ENCODE measurements at places on chromosomes 4 and X.
A peak's percentile ranks its signal among the peaks of the same experiment; 100 is the strongest.

DNA sequence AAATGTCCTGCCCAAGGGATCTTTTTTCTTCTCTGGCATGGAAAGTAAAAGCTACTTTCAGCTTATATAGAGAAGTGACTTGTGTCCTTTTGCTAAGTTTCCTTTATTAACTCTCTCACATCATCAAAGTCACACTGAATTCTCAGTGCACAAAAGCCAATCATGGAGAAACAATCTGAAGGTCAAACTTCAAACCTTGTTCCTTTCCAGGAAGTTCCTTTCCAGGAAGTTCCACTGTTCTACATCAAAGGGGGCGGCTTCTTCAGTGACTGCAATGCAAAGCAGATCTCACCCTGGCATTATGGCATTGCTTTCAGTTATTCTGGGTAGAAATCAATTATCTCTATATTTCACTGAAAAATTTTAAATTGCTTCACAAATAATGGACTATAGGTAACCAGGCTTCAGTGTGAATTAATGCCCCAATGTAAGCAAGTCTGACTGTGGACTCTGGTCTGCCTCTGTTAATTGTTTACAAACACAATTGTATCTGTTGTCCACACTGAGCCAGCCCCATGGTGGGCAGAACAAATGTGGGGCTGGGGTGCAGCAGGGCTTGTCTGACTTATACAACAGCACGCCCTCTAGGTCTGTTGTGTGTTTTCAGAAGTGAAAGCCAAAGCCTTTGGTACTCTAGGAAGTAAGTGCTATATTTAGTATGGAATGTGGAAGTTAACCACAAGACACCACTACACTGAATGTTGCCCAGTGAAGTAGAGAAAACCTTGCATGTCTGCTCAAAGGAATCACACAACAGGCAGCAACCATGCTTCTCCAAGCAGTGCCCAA is 98.8 kb downstream of the CDS1 start:
- DNase-seq, result no peak

DNA sequence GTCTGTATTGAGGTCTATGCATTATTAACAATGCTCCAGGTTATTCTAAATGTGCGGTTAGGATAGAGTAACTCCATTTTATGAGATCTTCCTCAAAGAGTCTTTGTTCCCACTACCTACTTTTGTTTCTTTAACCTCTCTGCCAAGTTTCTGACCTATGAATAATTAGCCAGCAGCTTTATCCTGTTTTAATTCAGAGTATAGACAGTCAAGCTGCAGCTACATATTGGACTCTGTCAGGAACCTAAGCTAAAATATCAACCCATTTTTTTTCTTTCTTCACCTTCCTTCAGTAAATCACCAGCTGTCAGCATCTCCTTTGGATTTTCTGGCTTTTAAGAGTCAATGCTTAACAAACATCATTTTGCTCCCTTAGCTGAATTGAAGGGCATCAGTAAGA is 72.3 kb downstream of the TMEM47 start:
- DNase-seq, result no peak

DNA sequence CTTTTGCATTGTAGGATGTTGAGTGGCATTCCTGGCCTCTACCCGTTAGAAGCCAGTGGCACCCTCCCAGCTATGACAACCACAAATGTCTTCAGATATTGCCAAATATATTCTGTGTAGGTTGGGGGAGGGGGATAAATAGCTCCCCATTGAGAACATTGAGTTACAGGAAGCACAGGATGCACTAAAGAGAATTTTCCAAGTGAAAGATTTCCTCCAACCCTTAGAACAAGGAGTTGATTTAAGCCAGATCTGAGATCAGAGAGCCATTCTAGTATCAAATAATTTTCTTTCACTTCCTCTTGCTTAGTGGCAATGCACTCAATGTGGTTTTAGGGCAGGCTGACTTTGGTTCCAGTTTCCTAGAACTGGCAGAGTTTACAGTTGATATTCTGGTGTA is 436.6 kb downstream of the C4orf33 start:
- no peak for DNase-seq

- no peak for DNase-seq
These were observed 13.6 kb upstream of the TMEM156 start for GRCh38 chr4:39045827-39046221.

DNA sequence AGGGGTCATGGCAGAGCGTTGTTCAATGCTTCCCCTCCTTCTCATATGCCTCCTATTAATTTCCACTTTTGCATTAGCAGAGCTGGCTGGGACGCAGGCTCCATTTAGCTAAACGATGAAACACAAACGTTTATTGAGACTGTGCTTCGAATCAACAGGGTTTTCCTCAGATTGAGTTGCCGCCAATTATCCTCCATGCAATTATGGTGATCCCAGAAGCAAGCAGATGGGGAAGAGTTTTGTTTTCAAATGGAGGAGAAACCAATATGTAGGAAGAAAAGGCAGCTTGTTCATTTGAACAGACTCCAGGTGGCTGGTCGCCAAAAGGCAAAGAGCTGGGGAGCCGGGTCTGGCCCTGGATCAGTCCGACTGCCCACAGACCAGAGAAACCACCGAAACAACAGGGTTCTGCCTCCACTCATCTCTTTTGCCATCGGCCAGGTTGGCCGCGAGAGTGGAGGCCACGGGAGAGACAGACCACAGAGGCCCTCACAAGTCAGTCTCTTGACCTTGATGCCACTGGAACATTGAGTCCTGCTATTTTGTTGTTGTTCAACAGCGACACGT is 184.8 kb downstream of the GBA3 start:
- DNase-seq, result no peak

- DNase-seq, result no peak
These were observed at the start of gene FGFR3 for GRCh38 chr4:1792832-1793495. Gene FGFR3 (plus strand): TSS chr4:1793293. CDS start chr4:1793935, 642 bp downstream.

- no peak for DNase-seq
These were observed 275.2 kb downstream of the QDPR start for GRCh38 chr4:17236686-17237085.

GRCh38 chrX:40265936-40266335 is 168.2 kb upstream of the BCOR start:
- DNase-seq, result no peak

- no peak for DNase-seq
These were observed 104.1 kb downstream of the ASB9 start for GRCh38 chrX:15165832-15166231.

- DNase-seq, result no peak
These were observed 130.6 kb upstream of the FAT1 start for GRCh38 chr4:186854256-186854655.

- DNase-seq, result no peak
These were observed 23.5 kb downstream of the IRS4 start for GRCh38 chrX:108712886-108713285.

DNA sequence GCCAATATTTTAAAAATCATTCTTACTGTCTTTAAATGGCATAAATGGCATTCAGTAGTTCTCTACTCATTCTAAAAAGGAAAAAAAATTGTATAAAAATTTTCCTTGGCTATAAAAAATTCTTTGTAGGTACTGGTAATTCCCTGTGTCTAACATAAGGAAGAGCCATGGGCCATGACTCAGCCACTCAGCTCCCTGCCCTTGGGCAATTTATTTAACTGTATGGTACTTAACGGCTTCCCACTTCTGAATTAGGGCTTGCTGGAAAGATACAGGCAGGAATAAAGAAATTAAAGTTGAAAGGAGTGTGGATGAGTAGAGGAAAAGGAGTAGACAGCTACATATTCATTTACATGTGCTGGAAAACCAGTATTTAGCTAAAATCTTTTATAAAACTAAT is 30.6 kb downstream of the ABHD18 start:
- no peak for DNase-seq

GRCh38 chr4:8470451-8471024 is 30.0 kb downstream of the TRMT44 start:
- DNase-seq, result no peak

DNA sequence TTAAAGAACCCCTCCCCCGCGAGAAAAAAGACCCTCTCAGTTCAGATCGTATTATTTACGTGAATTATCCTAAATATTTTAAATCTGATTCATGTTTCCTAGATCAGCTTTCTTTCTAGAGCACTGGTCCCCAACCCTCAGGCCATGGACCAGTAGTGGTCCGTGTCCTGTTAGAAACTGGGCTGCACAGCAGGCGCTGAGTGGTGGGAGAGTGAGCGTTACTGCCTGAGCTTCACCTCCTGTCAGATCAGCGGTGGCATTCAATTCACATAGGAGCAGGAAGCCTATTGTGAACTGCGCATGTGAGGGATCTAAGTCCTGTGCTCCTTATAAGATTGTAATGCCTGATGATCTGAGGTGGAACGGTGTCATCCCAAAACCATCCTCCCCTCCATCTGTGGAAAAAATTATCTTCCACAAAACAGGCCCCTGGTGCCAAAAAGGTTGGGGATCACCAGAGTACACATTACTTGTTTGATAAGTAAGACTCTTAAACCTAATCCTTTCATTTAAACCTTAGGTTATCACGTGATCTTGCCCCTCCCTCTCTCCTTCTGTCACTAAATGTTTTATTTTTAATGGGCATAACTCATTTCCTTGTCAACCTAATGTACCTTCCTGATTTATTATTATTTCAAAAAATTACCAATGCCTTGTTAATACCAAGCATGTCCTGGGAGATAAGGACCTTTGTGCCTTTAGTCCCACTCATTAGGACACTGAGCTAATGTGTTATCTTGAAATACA is 442.9 kb downstream of the TLL1 start:
- no peak for DNase-seq

GRCh38 chrX:68870357-68870756 is 41.5 kb downstream of the EFNB1 start:
- DNase-seq, result no peak

DNA sequence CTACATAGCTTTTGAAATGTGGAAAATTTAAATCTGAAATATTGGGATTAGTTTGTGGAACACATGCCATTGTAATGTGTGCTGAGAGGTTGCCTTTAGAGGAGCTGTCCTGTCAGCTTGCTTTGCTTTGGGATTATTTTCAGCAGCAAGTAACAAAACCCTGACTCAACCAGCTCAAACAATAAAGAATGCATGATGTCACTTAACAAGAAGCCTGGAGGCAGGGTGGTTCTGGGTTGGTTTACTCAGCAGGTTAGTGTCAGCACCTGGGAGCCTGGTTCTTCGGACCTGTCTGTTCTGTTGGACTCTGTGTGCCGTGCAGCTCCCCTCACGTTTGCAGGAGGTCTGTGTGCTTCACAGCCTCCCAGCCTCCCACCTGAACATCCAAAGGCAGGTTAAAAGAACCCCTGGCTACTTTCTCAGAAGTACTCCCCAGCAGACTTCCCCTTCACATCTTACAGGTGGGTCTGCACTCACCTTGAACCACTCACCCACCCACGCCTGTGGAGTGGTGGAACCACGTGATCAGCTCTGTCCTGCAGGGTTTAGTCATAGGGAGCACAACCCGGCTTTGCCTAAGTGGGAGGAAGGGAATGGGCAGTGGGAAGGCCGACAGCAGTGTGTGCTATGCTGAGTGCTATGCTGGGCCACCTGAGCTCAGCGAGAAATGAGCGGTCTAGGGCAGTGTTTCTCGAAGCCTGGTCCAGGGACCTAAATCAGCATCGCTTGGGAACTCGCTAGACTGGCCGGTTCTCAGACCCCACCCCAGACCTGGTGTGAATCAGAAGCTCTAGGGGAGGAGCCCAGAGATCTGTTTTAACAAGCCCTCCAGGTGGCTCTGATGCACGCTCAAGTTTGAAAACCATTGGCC is 20.4 kb downstream of the TMEM131L start:
- no peak for DNase-seq

- DNase-seq, result no peak
These were observed 146.2 kb upstream of the NDST4 start for GRCh38 chr4:115259642-115260041.

DNA sequence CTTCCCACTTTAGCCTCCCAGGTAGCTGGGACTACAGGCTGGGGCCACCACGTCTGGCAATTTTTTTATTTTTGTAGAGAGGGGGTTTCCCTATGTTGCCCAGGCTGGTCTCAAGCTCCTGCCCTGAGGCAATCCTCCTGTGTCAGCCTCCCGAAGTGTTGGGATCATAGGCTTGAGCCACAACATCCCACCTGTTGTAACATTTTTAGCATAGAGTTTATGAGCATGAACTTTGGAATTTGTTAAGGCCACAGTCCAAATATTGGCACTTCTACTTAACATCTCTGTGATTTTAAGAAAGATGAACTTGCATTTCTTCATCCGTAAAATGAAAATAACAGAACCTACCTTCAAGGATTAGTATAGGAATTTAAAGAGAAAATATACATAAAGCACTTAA is 445.6 kb downstream of the IQCM start:
- no peak for DNase-seq

DNA sequence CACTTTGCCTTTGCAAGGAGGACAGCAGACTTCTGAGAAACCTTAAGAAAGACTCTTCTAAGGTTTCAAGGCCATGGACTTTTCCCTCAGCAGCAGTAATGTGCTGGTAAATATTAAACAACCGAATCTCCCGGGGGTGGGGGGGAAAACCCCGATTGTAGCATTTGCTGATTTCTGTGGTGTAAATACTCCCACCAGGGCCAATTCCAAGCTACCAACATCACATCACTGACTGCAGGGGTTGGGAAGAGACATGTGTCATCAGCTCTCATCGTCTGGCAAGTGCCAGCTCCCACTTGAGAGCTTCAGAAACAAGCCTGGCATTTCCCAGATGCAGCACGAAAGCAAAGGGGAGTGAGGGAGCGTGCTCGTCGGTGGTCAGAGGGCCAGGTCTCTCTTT is 101.2 kb downstream of the BCOR start:
- no peak for DNase-seq

GRCh38 chrX:135596495-135596894 is 76.0 kb downstream of the INTS6L start:
- DNase-seq, result peak; percentile 17

DNA sequence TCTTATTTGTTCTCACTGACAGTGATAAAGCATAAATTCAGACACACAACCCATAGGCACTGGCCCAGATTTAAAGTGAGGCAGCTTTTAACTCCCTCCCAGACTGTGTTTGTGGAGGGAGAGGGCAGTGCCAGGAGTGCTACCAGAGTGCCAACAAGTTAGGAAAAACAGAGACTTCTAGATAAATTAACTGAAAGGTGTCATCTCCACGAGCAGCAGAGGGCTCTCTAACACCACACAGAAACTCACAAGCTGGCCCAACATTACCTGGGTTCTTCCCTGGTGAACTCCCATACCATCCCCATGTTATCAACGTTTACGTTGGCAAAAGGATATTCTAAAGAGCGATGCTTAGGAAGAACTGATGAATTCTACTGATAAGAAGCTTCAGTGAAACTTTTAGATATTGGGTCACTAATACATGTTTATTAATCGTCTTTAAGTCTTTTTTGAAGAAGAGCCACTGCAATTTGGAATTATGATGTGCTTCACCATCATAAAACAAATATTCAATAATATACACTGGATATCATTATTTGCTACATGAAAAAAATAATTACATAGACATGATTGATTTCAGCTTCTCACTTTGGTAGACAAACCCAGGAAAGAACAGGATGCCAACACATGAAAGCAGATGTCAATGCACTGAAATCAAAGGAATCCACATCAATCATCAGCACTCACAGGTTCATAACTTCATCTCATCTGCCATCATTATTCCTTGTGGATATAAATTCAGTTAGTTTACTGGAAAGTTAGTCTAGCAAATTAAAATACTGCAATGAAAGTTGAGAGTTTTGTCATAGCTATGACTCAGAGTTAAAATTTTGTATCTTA is 121.2 kb upstream of the NAP1L5 start:
- DNase-seq, result peak; percentile 8

Data from T-cell (primary cell).